ENCODE measurements at places on chromosomes 2 and 18.

- no peak for DNase-seq
Observed at GRCh38 chr18:54967786-54968185, 8.5 kb upstream of the CCDC68 start.

- DNase-seq: no peak
Observed at GRCh38 chr2:2238726-2239269, 92.3 kb downstream of the MYT1L start.

GRCh38 chr2:210158236-210158635 is 13.0 kb downstream of the KANSL1L start:
- no peak for DNase-seq

- DNase-seq: no peak
Observed at GRCh38 chr2:216873573-216873972, 13.7 kb upstream of the TNP1 start.

- DNase-seq: no peak
Observed at GRCh38 chr18:32175265-32175664, 14.6 kb upstream of the MEP1B start.

GRCh38 chr2:100776445-100776844 is 43.5 kb upstream of the NPAS2 start:
- no peak for DNase-seq

GRCh38 chr2:172845028-172845630 is 109.5 kb downstream of the RAPGEF4 start:
- no peak for DNase-seq

- DNase-seq: no peak
Observed at GRCh38 chr2:46561731-46562450, 82.5 kb downstream of the TMEM247 start.

DNA sequence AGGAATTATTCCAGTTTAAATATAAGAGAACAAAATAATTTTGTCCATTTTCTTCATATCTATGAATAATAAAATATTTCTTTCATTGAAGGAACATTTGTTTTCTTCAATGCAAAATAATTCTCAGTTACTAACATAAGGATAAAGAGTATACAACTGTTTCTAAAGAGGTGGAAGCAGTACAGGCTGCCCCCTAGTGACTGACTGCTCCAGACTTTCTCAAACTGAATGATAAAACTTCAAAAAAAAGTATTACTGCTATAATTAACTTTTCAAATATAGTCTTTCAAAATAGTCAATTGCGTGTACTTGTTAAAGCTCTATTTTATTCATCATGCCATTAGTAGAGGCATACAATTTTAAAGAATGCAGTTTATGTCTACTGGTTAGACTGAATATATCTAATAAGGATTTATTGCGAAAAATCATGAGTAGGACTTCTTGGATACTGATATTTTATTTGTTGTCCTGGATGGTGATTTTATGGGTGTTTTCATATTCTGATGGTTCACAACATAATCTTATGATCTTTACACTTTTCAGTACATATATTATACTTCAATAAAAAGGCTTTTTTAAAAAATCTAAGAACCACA is 100.1 kb downstream of the WDPCP start:
- DNase-seq: no peak

- DNase-seq: no peak
Observed at GRCh38 chr2:17171446-17172049, 346.7 kb downstream of the RAD51AP2 start.

DNA sequence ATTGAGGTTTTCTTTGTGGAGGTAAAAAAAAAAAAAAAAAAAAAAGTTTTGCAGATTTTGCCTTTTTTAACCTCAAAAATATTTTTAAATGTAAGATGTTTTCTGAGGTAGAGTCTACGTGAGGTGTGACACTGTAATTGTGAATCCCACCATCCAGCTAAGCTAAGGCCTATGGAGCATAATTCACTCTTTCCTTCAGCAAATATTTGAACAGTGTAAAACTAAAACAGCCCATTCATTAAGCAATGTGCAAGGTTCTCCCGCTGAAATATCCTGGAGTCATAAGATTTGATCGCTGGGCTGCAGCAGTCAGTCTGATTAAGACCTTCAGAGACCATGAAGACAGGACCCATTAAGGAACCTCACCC is 105.1 kb downstream of the HNRNPLL start:
- no peak for DNase-seq

- no peak for DNase-seq
Observed at GRCh38 chr2:144445196-144445595, 74.7 kb downstream of the ZEB2 start.

GRCh38 chr2:239957681-239958472 is 67.3 kb downstream of the NDUFA10 start:
- no peak for DNase-seq

GRCh38 chr2:20544153-20544747 is 97.4 kb downstream of the RHOB start:
- no peak for DNase-seq

Data from AG04449 (cell line).